Activated CD8-positive, alpha-beta memory T cell treated with anti-CD3 and anti-CD28 coated beads for 1 hour (primary cell): ENCODE measurements at places on chromosomes 2 and 18.
A peak's percentile ranks its signal among the peaks of the same experiment; 100 is the strongest.

DNA sequence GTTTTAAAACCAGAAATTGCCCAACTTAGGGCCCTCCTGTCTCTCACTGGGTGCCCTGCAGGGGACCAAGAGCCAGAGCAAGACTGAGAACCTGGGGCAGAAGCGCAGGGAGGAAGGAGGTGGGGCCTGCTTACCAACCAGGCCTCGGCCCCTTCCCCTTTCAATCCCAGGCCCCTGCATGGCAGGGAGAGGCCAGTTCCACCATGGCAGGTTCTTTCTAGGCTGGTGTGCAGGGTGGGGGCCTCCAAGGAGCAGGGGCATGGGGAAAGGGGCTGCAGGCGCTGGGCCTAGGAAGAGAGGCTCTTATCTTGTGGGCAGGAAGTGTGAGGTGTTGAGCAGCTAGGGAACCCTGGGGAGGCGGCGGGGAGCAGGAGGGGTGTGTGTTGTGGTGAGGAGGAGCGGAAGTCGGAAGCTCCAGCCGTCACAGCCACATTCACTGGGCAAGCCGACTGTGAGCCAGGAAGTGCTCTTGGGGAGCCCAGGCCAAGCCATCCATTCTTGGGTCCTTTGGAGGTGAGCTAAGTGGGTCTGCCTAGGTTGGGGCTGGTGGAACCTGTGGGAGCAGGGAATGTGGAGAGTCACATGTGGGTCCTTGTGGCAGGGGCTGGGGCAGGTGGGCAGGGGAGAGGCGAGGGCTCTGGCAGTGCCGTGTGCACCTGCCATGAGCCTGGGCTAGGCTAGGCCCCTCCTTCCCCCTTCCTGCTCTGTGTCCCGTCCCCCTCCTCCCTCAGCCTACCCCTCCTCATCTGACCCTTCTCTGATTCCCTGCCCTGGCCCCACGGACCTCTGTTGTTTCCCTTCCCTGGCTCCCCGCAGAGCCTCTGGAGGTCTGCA lies at the start of gene PSD4:
PSD4 (plus strand) TSS at position 430 of the 834 bp plus-strand sequence. CDS start 8,486 bp downstream, outside the sequence.
- DNase-seq = peak; percentile 67

GRCh38 chr2:219362524-219363164 lies 25.1 kb downstream of the DNPEP start:
- no peak for DNase-seq

- no peak for DNase-seq
These were observed 41.8 kb downstream of the LDLRAD4 start for GRCh38 chr18:13260197-13260934.

GRCh38 chr2:150088538-150088937 lies 398.9 kb downstream of the RND3 start:
- DNase-seq = no peak

GRCh38 chr2:10067881-10068280 lies 12.3 kb downstream of the CYS1 start:
- DNase-seq = no peak

- DNase-seq = no peak
These were observed 562.4 kb downstream of the RNF144A start for GRCh38 chr2:7479603-7480002.
